ENCODE measurements at places on chromosomes 5 and 9. TPM values are rescaled to one million over a fixed set of nuclear protein-coding genes. Genes with fewer than 3 reads are reported as not detected.
A peak's percentile ranks its signal among the peaks of the same experiment; 100 is the strongest.

GRCh38 chr5:176837707-176838115, 27.4 kb downstream of the UNC5A start:
- no peak overlapping the region for H3K4me3 ChIP-seq
- no peaks in the 10 kb centered on the region for H3K4me1 ChIP-seq
- DNase-seq: peak; percentile 69
- no peaks in the 10 kb centered on the region for H3K36me3 ChIP-seq
- no peaks in the 10 kb centered on the region for H3K27me3 ChIP-seq
- H3K27ac ChIP-seq: no peak overlapping the region

- H3K36me3 ChIP-seq: no peaks in the 10 kb centered on the region
- no peaks in the 10 kb centered on the region for H3K27me3 ChIP-seq
- no peak overlapping the region for H3K27ac ChIP-seq
Measured at GRCh38 chr9:127290561-127291065, 26.0 kb downstream of the GARNL3 start.

- no peaks in the 10 kb centered on the region for H3K36me3 ChIP-seq
- H3K27ac ChIP-seq: no peak overlapping the region
- no peaks in the 10 kb centered on the region for H3K27me3 ChIP-seq
- no peaks in the 10 kb centered on the region for H3K4me1 ChIP-seq
- H3K4me3 ChIP-seq: no peak overlapping the region
Measured at GRCh38 chr9:12094046-12094445, 599.1 kb upstream of the TYRP1 start.

Gene SLC12A2
- total RNA-seq: 23.1 TPM

Gene ZNF454
- total RNA-seq: 5.8 TPM

Gene LPAR1
- total RNA-seq: 29.2 TPM

Measured in ovary (tissue), 10 donors.